Fibroblast of lung (primary cell): ENCODE measurements at places on chromosomes 6 and 20.
A peak's percentile ranks its signal among the peaks of the same experiment; 100 is the strongest.

GRCh38 chr6:16949716-16950115, 152.1 kb upstream of the STMND1 start:
- DNase-seq, result peak; percentile 21

DNA sequence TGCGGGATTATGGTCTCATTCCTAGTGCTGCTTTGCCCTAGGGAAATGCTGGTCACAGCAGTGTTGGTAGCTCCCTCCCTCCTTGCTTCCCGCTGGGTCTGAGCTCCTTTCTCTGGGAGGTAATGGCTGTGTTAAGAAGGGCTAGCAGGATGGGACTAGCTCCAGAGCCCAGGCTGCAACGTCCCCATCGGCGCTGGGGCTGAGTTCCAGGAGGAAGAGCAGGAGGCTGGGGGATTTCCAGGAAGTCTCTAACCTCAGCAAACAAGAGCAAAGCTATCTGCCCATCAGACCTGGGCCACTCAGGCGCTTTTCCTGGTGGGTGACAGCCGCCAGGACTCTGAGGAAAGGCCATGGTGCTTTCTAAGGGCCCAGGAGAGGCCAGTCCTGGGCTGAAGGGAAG, 174.2 kb downstream of the DLL1 start:
- no peak for DNase-seq

GRCh38 chr6:135941275-135942025, 89.9 kb downstream of the PDE7B start:
- DNase-seq, result peak; percentile 90

- DNase-seq, result no peak
Observed at GRCh38 chr6:40735121-40735520, 148.0 kb upstream of the LRFN2 start.

DNA sequence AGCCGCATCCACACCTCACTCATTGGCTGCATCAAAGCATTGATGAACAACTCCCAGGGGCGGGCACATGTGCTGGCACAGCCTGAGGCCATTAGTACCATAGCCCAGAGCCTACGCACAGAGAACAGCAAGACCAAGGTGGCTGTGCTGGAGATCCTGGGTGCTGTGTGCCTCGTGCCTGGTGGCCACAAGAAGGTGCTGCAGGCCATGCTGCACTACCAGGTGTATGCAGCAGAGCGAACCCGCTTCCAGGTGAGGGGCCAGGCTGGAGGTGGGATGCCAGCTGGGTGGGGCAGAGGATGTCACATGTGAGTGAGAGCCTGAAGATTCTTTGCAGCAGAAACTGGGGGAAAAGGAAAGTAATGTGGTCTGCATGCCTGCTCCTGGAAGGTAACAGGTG, 66.7 kb downstream of the MOCS1 start:
- no peak for DNase-seq

DNA sequence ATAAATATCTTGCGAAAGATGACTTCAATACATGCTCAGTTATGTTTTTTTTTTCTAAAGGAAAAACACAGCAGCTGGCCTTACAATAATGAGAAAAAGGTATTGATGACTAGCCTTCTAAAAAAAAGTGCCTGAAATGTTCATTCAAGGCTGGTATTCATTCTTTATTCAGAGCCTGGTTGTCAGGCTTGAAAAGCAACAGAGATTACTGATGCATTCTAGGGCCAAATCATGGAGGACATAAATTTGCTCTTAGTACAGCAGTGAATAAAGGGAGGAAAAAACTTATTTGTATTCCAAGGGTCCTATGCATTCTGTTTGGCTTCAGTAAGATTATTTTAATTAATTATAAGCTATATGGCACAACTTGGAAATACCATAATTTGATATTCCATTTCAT, 83.5 kb downstream of the WASF1 start:
- DNase-seq, result no peak

DNA sequence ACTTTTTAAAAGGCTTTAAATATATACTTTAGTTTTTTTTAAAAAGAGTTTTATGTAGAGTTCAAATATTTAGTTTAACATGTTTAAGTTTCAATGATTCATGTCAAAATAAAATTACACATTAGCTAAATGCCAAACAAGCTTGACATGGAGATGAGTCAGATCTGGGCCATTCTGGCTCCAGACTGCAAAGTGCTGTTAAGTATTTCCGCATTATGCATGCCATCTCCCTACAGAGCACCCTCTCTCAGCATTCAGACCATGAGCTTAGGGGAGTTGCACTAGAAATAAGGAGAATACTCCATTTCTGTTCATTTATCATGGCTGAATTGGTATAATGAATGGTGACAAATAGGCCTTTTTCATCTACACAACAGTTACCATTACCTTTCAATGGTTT, 21.5 kb upstream of the HS3ST5 start:
- DNase-seq, result peak; percentile 52

GRCh38 chr6:54810147-54810546, 36.4 kb upstream of the FAM83B start:
- DNase-seq, result no peak

DNA sequence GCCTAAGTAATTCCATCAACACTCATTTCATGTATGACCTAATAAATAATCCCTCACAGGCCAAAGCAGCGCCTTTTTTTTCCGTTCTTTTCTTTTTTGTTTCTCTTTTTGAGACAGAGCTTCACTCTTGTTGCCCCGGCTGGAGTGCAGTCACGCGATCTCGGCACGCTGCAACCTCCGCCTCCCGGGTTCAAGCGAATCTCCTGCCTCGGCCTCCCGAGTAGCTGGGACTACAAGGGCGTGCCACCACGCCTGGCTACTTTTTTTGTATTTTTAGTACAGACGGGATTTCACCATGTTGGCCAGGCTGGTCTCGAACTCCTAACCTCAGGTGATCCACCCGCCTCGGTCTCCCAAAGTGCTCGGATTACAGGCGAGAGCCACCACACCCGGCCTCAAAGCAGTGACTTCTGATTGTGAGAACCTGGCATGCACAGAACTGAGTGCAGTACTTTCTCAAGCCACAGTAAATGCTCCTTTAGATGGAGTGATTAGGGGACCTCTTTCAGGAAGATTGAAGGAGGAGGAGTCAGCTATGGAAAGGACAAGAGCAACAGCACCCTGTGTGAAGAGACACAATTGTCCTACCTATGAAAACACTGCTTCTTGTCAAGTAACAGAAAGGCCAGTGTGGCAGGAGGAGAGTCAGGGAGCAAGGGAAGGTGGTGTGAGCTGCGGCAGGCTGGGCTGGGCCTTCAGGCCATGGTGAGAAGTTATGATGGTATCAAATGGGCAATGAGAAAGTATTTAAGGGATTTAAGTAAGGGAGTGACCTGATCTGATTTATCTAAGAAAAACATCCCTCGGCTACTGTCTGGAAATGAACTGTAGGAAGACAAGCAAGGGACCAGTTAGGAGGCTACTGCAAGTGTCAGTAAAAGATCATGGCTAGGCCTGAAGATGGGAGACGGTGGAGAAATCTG, 1.7 kb upstream of the SCAF8 start:
- no peak for DNase-seq

- DNase-seq, result no peak
Observed at GRCh38 chr6:72620871-72621290, 983 bp upstream of the KCNQ5 start.
